ENCODE measurements at places on chromosomes 11 and 22.
A peak's percentile ranks its signal among the peaks of the same experiment; 100 is the strongest.

GRCh38 chr11:27839226-27839913, 139.1 kb upstream of the BDNF start:
- no peak for DNase-seq

DNA sequence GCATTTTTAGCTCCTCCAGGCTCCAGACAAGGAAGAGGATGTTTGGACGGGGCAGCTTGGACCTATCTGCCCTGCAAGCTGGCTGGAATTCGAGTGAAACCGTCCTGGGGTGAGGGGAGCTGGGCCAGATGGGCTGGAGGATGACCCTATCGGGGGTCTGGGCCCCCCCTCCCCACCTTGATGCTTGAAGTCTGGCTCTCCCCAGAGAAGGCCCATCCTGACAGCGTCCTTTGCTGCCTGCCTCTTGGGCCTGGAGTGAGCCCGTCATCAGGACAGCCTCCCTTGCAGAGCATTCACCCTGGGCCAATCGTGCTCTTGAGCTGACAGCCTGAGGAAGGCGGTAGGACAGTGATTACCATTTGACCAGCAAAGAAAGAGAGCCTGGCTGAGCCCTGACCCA, 5.3 kb upstream of the PDGFB start:
- DNase-seq, result no peak

DNA sequence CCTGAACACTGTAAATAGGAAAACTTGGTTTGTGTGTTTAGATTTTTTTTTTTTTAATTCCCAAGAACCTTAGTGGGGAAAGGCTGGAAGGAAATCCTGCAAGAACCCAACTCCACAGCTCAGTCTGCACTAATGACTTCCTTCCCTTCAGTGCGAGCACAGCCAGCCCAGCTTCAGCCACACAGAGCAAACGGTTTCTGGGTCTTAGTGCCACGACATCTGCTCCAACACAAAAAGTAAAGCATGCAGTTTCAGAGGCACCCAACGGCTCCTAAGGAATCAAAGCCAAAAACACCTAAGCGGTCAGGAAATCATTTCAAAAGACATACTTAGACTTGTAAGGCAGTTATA, 236.1 kb downstream of the TTC28 start:
- no peak for DNase-seq

DNA sequence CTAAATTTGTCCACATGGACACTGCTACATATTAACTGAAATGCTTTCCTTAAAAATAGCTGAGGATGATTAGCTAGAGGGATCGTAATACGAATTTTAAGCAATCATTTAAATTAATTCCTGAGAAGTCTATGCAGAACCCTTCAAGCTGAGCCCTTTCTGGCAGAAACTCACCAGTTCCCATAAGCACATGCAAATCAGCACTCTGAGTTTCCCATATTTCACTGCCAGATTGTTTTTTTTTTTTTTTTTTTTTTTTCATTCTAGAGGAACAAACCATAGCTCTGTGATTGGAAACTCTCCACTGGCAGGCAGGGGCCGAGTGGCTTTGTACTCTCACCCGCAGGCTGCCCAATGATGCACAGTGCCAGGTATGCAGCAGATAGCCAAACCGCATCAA, 145.6 kb downstream of the EFCAB6 start:
- no peak for DNase-seq

- no peak for DNase-seq
These were observed 1.3 kb downstream of the HIRA start for GRCh38 chr22:19429950-19430889.

DNA sequence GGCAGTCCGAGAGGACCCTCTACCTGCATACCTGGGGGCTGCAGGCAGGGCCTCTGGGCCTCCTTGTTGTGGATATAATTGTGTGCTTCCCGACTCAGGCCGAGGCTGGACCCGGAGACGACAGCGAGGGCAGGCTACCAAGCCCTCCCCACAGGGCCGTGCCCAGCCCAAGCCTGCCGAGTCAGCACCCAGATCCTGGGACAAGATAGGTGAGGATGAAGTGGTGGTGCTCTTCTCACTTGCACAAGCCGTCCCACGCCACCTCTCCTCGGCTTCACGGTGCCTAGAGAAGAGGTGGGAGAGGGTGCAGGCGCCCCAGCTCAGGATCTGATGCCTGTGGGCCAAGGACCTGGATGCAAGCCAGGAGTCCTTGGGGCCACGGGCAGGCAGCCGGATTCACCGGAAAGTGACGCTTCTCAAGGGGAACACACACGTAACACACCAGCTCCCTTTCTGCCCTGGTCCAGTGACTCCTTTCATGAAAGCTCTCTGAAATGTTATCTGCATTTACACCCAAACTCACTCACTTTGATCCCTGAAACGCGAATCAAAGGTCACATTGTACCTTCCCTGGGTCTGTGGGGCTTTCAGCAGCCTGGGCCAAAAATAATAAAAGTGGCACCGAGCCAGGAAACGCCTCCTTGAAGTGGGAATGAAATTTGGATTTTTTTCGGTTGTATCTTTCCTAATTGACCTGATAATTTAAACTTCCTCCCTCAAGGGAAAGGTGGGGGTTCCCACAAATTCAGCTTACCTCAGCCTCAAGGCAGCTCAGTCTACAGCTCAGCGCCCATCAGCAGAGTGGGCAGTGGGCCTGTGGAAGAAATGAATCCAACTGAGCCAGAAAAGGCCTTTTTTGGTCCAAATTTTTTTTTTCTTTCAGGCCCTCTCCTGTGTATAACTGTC, 1.1 kb upstream of the GNB1L start:
- DNase-seq, result peak; percentile 20

GRCh38 chr11:9625162-9625561, 38.7 kb upstream of the SWAP70 start:
- DNase-seq, result no peak

GRCh38 chr22:26592421-26592891, 2.5 kb upstream of the TPST2 start:
- DNase-seq, result no peak

DNA sequence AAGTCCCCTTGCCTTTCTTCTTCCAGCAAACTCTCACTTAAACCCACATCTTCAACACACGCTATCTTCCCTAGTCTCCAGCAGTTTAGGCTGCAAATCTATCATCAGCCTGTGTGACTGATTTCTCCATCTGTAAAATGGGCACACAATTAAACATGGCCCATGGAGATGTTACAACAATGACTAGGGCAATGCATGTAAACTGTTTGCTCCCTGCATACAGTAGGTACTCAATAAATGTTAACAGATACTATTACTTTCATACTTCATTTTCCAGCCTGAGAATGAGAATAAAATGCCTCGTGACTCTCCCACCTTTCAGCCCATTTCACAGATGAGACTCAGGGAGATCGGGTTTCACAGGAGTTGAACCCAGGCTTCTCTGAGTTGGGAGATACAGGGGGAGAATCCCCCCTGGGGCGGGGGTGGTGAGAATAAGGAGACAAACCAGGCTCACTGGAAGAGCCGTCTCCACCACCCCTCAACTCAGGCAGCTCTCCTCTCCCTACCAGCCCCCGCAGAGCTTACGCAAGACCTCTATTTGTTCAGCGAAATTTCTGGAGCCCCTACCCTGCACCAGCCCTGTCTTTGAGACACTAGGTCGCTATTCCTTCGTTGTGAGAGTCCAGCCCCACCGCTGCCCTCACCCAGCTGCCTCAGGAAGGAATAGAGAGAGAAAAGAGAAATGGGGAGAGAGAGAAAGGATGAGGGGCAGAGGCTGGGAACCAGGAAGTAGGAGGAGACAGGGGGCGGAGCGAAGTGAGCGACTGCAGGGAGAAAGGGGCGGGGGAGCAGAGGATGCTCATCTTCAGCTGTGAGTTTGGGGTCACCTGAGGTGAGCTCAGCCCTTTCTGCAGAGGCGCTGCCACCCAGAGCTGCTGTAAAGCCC, 42.1 kb upstream of the KLHL35 start:
- DNase-seq, result peak; percentile 15

GRCh38 chr11:44451706-44452105, 113.8 kb upstream of the CD82 start:
- no peak for DNase-seq

DNA sequence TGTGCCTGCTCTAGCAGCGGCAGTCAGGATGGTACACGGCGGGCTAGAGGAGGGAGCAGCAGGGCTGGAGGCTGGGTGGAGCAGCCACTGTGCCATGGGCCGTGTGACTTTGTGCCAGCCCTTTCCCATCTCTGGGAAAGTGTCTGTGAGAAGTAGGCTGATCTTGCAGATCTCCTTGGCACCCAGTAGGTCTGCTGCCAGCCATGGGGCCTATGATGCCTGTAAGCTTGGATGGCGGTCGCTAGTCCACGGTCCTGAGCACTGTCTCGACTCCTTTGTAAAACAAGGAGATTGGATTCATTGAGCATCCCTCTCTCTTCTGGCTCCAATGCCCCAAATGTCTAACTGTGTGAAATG, 22.6 kb downstream of the AMPD3 start:
- DNase-seq, result no peak

DNA sequence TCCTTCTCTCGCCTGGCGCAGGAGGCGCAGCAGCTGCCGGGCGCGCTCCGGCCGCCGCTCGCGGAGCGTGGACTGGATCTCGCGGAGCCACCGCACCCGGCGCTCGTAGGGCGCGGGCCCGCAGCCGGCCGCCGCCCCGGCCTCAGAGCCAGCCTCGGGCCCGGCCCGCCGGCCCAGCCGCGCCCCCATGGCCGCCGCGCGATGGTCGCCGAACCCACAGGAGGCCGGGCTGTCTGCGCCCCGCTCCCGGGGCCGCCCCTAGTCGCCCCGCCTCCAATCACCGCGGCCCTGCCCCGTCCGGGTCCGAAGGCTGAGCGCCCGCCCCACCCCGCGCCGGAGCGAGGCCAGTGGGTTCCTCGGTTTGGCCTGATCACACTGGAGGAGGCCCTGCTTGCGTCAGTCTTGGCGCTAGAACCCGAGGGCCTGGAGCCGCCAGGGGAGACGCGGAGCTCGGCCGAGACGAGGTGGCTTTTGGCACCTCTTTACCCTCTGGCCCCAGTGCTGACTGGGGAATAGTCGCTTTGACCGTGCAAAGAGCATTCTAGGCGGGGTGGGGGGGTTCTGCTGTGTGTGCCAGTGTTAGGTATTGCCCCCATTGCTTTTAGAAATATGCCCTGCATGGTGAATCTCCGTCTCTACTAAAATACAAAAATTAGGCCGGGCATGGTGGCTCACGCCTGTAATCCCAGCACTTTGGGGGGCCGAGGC, at the start of gene LRRC75B:
TSS of gene LRRC75B (minus strand) at position 223 of the 708 bp plus-strand sequence. CDS start at position 189, 34 bp downstream.
- no peak for DNase-seq

GRCh38 chr11:22471385-22471784, 133.2 kb downstream of the SLC17A6 start:
- no peak for DNase-seq

GRCh38 chr11:12167061-12168000, 56.9 kb downstream of the MICAL2 start:
- DNase-seq, result no peak

DNA sequence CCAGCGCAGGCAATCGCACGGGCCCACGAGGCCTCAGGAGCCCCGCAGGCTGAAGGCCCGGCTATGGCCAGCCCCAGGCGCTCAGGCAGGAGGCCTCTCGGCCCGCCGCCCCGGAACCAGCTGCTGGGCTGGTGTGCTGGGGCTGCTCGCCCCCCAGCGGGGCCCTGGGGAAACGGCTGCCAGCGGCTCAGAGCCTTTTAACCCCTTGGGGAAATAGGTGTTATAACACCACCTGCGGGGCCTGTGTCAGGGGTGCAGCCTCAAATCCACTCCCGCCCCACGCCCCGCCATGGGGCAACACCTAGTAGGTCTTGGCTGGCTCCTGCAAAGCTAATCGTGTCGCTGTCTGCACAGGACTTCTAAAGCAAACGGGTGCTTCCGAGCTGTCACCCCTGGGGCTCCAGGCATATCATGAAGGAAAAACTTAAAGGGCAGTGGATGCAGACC, 237.4 kb downstream of the TTC28 start:
- DNase-seq, result peak; percentile 33

DNA sequence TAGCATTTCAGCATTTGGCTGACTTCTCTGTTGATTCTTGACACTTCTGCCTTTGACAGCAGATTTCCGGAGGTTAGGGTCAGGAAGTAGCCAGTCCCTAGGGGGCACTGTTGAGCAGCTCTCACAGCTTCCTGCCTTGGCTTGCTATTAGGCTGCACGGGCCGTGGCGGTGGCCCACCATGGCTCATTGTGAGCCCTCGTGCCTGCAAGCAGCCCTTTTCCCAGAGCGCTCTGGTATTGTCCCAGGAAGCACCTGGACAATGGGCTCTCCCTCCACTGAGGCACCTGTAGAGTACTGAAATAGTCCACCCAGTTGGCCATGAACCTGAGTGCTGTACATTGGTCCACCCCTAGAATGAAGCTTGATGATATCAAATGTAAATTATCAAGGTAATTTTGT, 100.2 kb upstream of the GAL start:
- DNase-seq, result peak; percentile 22

- DNase-seq, result no peak
These were observed 14.5 kb upstream of the PARVA start for GRCh38 chr11:12362857-12363256.

DNA sequence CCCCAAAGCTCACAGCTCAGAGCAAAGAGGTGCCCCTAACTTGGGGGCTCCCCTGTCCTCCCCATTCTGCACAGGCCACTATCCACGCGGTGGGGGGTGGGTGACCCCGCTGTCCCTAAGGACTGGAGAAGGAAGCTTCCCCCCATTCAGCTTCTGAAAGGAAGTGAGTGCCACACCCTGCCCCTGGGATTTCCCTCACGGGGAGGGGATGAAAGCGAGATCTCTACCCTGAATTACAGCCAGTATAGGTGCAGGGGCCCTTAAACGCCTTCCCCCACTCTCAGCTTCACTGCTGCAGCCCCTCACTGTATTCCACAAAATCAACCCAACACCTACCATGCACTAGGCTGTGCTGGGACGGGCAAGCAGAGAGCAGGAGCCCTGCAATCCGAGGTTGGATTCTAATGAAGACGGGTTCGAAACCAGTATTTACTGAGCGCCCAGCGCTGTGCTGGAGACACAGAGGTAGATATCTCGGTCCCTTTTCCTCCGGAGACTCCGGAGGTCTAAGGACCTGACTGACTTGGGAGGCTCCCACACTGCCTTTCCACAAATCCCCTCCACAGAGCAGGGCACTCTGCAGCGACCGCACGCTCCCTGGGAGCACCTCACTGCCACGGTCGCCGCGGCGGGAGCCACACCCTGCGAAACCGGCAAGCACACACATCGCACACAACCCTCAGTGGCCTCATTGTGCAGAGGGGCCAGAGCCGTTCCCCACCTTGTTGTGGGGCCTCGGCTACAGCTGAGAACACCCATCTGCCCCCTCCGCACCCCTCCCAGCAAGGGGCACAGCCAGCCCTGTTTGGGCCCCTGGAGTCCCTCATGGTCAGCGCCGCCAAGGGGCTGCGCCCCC, 1.8 kb downstream of the AHNAK start:
- no peak for DNase-seq

- DNase-seq, result no peak
These were observed 23.9 kb downstream of the TSPAN32 start for GRCh38 chr11:2325719-2326118.

- DNase-seq, result no peak
These were observed 532.3 kb downstream of the BRD1 start for GRCh38 chr22:49295465-49295743.

DNA sequence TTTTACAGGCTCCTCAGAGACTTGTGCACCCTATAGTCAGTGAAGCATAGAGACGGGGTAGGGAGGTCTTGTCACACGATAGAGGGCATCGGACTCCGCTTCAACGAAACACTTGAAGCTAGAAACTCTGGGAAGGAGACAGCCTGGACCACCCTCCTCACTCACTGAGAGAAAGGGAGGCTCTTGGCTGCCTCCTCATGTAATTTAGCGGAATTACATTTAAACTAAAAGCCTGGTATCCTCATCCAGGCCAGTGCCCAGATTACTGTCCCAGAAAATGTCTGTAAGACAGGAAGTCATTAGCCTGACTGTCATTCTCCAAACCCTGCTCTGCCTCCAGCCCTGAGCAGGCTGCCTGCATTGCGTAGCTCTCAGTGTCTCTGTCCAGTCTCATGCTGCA, 36.0 kb downstream of the TTLL1 start:
- DNase-seq, result no peak

- DNase-seq, result no peak
These were observed 26.0 kb downstream of the BCL2L13 start for GRCh38 chr22:17664414-17665055.
